ENCODE measurements at places on chromosomes 3 and 15. TPM values are rescaled to one million over a fixed set of nuclear protein-coding genes. Genes with fewer than 3 reads are reported as not detected.

PTX3 gene
- total RNA-seq, result 0.40 TPM

C3orf85 gene
- total RNA-seq, result not detected

DNA sequence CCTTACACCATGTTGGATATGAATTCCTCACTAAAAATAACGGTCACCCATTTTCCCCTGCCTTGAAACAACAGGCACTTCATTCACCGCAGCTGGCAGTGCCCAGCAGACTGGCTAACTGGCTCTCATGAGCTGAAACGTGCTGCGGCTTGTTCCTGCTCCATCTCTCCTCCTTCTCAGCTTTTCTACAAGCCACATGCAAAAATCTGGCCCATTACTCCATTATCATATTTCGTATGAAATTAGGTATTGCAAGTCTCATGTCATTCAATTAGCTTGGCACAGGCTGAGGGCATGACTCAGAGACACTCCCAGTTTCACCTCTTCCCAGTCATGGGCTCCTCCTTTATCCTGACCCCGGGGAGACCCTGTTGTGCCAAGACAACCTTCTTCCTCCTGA, 60.0 kb downstream of the MAGEF1 start:
- H3K27ac ChIP-seq, result no peak overlapping the region
- no peak overlapping the region for H3K4me3 ChIP-seq
- no peaks in the 10 kb centered on the region for H3K36me3 ChIP-seq
- peaks cover 37% of the 10 kb centered on the region for H3K27me3 ChIP-seq
- H3K4me1 ChIP-seq, result peaks cover 6% of the 10 kb centered on the region

GPR171 gene
- not detected for total RNA-seq

Data from progenitor cell of endocrine pancreas (in vitro differentiated cells).